ENCODE measurements at places on chromosomes 3 and 15.

- no peak for DNase-seq
These were observed 93.7 kb upstream of the UBE3A start for GRCh38 chr15:25532269-25533140.

DNA sequence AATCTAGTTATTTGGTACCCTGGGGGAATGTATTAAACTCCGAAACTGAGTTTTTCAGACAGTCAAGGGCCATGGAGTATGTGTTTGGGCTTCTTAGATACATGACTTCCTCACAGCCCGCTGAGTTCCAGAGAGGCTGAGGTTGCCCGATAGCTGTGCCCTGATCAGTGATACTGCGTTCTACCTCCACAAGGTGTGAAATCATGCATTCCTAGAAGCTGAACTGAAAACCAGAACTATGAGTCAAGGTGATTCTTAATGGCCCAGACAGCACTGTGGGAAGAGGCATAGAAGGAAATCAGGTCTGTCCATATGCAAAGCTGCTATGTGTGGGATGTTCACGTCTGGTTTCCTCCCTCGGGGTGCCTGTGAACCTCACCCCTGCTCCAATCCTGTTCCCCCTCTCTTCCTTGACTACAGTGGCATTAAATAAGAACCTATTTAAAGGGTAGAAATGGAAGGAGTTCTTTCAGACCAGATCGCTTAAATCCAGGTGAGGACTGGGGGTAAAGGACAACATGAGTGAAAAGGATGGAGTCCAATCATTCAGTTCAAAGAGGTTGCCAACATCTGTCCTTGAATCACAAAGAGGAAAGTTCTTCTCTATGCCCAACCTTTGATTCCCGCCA lies 74.3 kb downstream of the MYO1E start:
- no peak for DNase-seq

GRCh38 chr3:165854696-165855095 lies 17.5 kb upstream of the BCHE start:
- no peak for DNase-seq

GRCh38 chr3:102024270-102024904 lies 175.1 kb downstream of the NFKBIZ start:
- no peak for DNase-seq

DNA sequence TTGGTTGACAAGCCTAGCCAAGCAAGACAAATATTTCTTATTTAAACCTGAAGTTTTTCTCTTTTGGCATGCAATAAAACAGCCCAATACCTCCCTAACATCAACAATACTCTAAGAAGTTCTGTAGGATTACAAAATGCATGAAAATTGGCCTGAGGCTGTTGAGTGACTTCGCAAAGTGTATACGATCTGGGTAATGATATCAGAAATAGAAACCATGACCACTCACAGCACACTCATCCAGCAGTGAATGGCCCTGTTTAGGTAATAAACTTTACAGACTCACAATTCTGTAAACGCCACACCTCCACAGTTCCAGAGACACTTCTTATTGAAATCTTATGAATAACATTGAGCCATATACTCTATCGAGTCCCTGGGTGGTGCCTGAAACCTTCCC lies 83.0 kb upstream of the NAALADL2 start:
- DNase-seq: no peak

GRCh38 chr15:96338766-96339618 lies 8.5 kb downstream of the NR2F2 start:
- no peak for DNase-seq

DNA sequence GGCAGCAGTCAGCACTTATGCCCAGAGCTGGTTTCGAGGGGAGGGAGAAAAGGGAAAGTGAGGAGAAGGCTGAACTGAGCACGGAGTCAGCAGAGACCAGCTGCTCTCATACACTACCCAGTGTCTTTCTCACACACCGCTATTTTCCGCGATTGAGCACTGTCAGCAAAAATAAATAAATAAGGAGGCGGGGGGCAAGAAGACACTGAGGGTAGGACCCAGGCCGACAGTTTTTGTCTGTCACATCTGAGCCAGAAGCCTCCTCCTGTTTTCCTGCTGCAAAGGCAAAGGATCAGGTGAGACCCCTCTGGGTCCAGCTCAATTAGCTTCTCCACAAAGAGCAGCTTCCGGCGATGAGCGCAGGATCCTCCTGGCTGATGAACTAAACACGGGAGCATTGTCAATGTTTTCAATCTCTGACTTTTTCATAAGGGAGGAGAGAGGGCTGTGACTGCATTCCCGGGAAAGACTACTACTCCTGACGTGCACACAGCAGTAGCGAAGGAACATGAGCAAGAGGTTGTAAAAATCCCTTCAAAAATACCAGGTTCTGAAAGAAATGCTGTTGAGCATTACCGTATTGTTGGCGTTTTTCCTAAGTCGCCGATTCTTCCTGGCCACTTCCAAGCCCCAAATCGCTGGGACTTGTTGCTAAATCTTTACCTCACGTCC lies 1.3 kb downstream of the FRMD5 start:
- peak; percentile 36 for DNase-seq

DNA sequence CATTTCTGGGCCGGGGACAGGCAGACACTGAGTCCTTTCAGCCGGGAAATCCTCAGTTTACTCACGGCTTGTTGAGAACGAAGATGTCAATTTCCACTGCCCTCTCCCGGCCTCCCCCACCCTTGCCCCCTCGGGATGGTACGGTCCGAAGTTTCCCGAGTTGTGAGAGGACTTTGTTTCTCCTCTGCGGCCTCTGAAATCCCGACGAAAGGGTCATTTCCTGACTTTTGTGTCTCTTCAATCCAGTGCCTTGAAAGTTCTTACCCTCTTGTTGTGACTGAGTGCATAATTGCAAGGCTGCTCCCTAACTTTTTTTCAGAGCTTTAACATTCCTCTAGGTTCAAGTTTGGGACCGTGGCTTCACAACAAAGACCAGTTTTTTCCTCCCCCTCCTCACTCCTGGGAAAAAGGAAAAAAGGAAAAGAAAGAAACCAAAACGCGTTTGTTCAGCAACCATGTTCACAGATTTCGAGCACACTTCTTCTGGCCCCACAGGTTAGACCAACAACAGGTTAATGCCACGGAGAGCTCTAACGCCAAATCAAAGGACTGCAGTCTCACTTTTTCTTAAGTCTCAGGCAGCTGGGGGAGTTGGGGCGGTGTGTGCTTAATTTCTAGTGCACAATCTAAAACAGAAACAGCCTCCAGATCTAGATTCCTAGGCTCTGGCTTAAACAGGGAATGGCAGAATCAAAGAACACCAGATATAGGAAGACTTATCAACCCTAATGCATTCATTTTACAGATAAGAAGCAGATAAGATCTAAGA lies 138.9 kb downstream of the TMCO5A start:
- DNase-seq: no peak

Data from posterior cingulate gyrus (tissue), 11 donors.